ENCODE measurements at places on chromosomes 1 and 21.

- DNase-seq, result no peak
Measured at GRCh38 chr21:33899199-33899598, 16.4 kb downstream of the ATP5PO start.

DNA sequence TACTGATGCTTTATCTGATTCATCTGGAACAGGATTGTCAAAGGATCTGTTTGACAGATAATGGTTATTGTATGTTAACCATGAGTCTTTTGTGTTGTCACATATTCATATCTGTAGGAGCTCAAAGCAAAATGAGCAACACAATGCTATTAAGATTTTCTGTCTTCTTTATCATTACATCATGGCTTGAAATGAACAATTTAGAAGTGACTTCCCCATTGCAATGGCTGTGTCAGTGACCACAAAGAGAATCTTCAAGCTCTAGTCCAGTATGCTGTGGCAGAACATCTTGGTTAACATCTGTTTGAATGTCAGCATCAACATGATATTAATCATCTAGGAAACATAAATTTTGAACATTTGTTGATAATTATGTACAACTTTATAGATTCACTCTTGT is 1148.5 kb downstream of the PLA2G4A start:
- DNase-seq, result no peak

DNA sequence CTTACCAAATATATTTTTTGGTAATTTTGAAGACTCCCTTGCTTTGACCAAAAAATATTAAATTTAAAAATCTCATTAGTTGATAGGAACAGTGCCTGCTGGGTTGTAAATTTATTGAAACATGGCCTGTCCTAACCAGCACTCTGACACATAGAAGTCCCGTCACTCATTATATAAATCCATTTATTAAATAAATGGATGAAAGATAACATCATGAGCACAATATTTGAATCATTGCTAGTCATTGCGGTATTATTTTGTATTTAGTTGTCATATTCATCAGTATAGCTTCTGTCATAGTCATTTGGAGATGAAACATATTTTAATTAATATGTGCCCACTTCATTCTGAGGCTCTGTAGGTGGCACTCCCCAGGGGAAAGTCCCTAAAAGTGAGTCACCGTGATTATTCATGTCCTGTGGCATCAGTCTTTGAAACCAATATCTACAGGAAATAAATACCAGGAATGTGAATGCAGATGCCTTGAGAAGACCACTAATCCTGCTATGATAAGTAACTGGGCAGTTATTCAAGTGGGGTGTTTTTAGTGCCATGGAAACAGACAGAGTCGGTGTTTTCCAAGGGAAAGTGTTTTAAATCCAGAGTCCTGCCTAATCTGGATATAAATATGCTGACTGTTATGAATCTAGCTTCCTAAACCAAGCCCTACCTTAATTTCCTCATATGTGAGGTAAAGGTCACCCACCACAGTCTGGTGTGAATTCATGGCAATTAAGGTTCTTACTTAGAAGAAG is 302.0 kb downstream of the DUSP10 start:
- DNase-seq, result no peak

GRCh38 chr1:114428083-114428754 is 82.8 kb downstream of the TRIM33 start:
- DNase-seq, result peak; percentile 3

- no peak for DNase-seq
Measured at GRCh38 chr1:170518965-170519364, 13.0 kb upstream of the GORAB start.
